Kasumi-1 (cell line): ENCODE measurements at places on chromosomes 4 and X.
A peak's percentile ranks its signal among the peaks of the same experiment; 100 is the strongest.

DNA sequence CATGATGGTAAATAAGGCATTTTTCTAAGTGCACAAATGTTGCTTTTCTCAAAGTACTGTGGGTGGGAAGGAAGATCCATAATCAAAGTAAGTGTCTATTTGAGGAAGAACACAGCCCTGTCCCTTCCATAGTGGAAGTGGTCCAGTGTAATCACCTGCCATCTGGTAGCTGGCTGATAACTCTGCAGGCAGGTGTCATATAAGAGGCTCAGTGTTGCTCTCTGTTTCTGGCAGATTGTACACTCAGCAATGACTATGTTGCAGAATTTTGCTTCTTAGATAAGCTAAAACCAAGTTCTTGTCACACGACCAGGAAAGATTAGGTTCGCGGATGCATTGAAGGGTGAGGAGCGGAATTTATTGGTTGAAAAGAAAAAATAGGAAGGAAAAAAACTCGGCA lies 20.9 kb downstream of the SAGE1 start:
- no peak for DNase-seq

- DNase-seq = no peak
Measured at GRCh38 chr4:21130606-21131005, 430.3 kb downstream of the PACRGL start.

GRCh38 chr4:80173841-80174240 lies 23.5 kb upstream of the PRDM8 start:
- no peak for DNase-seq

DNA sequence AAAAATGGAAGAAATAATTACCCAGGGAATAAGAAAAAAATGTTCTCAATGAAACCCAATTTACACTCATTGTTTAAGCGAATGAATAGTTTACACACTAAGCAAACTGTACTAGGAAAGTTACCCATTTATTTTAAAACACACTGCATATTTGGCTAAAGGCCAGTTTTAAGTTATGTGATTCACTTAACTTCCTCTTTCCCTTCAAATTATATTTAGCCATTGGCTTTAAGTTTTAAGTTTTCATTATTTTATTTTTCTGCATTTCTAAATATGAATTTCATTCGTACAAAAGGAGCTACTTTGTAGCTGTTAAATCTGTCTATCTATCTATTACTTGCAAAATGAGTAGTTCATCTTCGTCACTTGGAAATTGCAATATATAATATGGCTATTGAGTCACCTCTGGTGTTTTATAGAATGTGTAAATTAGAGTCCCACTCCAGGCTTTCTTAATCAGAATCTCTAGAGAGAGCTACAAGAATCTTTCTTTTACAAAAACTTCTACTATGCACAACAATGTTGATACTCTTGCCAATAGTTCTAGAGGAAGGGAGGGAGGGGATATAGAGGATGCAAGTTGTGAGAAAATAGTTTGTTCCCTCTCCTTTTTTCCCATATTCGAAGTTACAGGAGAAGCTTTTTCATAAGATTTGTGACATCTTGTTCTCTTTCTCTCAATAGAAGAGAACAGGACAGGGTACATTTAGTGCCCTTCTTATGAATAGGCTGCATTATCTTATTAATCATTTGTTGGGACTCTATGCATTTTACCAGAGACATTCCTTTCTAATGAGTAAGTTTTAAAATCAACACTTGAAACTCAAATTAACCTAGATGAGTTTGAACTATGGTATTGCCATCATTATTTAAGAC lies 41.8 kb downstream of the SULT1B1 start:
- DNase-seq = peak; percentile 78

DNA sequence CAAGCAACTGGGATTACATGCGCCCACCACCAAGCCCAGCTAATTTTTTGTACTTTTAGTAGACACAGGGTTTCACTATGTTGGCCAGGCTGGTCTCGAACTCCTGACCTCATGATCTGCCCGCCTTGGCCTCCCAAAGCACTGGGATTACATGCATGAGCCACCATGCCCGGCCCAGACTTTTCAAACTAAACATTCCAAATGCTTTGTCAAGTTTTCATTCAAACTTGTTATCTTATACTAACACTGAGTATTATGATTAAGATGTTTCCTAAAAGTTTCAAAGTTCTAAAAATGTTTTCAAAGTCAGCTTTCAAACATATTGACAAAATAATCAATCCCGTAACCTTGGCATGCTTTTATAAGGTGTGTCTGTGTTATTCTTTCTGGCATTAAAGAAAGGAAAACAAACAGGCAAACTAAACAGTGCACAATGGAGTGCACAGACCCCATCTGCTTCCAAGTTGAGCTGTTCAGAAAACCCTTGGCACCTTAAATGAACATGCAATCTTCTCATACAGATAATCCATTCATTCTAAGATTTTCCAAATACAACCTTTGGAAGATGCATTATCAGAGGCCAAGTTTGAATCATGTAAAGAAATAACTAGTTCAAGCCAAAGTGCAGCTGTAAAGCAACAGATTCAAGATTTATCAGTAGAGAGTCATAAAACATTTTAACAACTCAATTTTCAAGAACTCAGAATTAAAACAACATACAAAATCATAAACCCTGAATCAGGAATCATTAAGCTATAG lies 49.1 kb downstream of the ABCG2 start:
- DNase-seq = no peak

GRCh38 chrX:124289443-124289842 lies 43.0 kb upstream of the TEX13D start:
- DNase-seq = no peak

GRCh38 chrX:77962068-77962902 lies 7.2 kb downstream of the PGAM4 start:
- DNase-seq = no peak

DNA sequence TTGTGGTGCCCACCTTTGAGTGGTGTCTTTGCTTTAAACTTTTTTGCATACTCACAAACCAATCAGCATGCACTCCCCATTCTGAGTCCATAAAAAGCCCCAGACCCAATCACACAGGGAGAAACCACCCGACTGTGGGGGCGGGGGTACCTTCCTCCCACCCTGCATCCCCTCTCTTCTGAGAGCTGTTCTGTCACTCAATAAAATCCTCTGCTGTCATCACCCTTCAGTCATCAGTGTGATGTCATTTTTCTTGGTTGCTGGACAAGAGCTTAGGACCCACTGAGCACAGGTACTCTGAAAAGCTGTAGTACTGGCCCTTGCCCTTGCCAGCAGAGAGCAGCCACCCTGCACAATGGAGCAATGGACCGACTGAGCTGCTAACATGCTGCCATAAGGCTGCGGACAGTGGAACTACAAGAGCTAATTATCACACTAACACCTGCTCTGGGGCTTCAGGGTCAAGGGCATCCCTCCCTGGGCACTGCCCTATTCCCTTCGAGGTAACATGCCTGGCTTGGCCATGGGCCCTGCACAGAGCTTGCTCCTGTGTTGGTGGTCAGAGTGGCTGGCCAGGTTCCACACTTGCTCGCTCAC lies 62.9 kb upstream of the PGRMC2 start:
- DNase-seq = no peak

DNA sequence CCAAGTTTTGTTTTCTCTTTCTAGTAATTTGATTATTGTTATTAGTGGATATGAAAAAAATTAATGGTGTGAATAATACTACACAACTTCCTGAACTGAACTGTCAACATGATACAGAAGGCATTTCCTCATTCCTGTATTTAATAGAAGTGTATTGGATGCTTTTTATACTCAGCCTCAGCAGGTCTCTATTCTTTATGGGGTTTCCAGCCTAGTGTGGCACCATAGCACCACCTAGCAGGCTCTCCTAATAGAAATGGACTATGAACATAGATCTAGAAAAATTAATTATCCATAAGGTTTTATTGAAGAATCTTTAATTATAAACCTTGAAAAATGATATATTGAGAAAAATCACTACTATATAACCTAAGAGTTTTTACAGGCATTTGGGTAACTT lies 52.4 kb downstream of the GLRB start:
- peak; percentile 44 for DNase-seq

DNA sequence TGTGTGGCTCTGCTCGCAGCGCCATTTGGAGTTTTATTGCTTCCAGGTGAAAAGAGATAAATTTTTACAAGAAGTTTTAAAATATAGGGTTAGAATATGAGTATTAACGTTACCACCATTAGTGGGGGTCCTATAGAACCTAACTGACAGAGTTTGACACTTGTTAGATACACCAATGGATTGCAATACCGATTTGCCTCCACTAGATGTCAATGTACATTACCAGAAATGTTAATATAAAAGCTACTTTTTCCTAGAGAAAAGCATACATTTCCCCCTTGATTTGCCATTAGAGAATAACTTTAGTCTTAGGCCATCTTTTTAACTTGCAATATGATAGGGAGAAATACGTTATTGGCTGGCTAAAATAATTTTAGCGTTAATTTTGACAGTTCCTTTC lies 108.4 kb downstream of the LINC00632 start:
- peak; percentile 19 for DNase-seq

GRCh38 chrX:40877887-40878286 lies 142.5 kb upstream of the MED14 start:
- DNase-seq = peak; percentile 16

GRCh38 chrX:2391869-2392606 lies 108.7 kb downstream of the DHRSX start:
- no peak for DNase-seq

DNA sequence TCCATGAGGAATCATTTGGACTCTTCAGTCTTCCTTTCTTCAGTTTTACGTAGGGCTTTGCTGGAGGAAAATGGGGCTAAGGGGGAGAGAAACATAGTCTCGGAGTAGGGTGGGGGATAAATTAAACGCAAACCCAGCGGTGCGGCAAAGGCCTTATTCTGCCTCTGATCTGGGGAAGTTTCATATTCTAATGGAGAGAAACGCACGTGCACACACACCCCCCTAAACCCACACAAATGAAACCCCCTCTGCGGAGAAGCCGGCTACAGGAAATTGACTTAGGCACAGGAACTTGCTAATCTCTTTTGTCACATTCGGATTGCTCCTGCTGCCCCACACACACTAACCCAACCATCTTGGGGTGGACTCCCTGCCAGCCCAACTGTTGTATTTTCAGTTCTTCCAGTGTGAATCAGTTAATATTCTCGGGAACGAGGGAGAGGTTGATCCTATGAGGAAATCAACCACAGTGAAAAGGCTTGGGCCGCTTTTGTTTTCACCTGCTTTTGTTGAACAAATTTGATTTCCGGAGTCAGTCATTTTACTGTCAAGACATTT lies at the start of gene RHOH:
Gene RHOH (plus strand): TSS at position 308 of the 558 bp plus-strand sequence. CDS start 46,356 bp downstream, outside the sequence.
- peak; percentile 76 for DNase-seq

DNA sequence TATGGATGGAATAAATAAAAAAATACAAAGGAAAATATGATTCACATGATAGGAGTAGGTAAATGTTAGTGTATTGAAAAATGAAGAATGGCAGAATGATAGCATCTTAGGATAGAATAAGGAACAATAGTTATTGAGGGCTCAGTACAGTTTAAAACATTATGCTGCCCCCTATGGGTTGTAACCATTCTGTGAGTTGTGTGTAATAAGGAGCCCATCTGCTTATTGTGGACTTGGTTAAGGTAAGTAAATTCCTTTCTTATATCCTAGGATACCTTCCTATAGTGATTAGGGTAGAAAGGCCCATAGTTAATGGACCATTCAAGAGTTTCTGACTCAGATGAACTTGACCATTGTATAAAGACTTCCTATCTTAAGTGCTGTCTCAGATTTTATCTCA lies 195.8 kb downstream of the PDHA2 start:
- DNase-seq = peak; percentile 30

- no peak for DNase-seq
Measured at GRCh38 chr4:14265651-14266050, 638.1 kb upstream of the BOD1L1 start.

- no peak for DNase-seq
Measured at GRCh38 chr4:101142259-101142658, 205.1 kb downstream of the PPP3CA start.
